RWPE1 (cell line): ENCODE measurements at places on chromosomes 3 and 15.

DNA sequence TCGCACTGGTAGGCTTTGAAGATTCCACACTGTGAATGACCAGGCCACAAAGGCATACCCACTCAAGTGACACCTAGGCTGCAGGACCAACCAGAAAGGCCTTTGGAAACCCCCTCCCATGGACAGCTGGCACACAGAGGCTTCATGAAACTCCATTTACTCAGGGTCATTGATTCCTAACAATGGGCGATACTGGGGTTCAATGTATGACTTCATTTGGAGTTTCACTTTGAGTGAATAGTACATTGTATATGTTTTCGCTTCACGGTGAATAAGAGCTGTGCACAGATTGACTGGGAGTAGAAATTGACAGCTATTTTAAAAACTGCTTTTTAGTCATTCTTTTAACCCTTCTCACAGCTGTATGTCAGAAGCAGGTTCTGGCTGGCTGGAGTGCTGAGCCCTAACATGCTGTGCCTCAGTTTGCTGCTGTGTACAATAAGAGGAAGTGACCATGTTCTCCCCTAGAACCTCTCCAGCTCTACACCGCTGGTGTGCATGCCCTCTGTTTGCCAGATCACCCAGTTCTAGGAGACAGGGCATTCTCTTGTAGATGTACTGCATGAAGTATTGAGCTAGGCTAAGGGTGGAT, 15.4 kb upstream of the CX3CR1 start:
- no peak for DNase-seq

DNA sequence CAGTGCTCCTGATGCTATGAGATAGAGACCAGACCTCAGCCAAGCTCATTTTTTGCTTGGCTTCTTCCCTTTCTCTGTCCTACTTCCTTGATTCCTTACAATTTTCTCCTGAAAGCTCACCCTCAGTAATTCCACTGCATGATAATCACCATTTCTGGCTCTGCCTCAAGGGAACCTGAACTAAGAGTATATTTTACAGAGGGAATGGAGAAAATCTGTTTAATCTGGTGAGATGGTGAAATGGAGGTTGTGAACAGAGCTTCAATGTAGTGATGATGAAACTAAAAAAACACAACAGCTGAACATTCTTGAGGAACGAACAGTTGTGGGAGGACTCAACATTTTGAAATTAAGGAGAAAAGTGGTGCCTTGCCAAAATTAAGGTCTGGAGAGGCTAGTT, 16.3 kb downstream of the HHLA2 start:
- DNase-seq = no peak

GRCh38 chr3:42640129-42640528, 13.4 kb upstream of the ZBTB47 start:
- DNase-seq = no peak

DNA sequence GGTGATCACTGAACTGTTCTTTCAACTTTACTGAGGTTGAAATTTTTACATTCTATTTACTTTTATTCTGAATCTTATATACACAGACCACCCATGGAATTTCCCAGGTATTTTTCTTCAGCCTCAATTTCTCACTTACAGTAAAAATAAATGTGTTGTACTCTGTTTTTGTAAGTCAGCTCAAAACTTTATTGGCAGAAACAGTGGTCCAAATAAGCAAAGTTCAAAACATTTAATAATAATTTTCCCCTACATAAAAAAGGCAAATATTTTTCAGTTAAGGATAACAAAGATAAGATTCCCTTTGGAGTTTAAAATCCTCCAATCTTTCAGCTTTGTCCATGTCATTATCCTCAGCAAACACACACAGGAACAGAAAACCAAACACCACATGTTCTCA, 738.0 kb downstream of the FHIT start:
- DNase-seq = no peak

DNA sequence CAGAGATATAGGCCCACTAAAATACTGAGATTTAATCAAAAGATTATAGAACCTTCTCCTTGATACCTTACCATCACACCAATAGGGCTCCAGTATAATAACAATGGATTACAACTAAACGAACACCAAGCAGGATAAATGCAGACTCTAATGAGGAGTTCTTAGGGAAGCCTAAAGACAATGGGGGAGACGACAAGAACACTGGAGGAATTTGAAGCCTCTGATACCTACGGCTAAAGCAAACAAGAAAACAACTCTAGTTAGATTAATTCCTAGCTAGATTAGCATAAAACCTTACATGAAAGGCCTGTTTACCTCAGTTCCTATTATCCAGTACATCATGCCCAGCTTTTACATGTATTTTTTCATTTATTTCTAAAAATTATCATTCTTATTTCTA, 35.1 kb downstream of the NGLY1 start:
- no peak for DNase-seq

GRCh38 chr3:164351131-164351530, 727.2 kb downstream of the SI start:
- no peak for DNase-seq

- no peak for DNase-seq
Measured at GRCh38 chr3:17874636-17875035, 132.2 kb upstream of the TBC1D5 start.

GRCh38 chr3:77342688-77343087, 302.8 kb downstream of the ROBO2 start:
- no peak for DNase-seq

- no peak for DNase-seq
Measured at GRCh38 chr15:69780374-69780773, 317.3 kb downstream of the TLE3 start.

- no peak for DNase-seq
Measured at GRCh38 chr3:14793126-14793857, 25.5 kb upstream of the FGD5 start.

GRCh38 chr3:64651741-64652241, 36.0 kb downstream of the ADAMTS9 start:
- DNase-seq = no peak

GRCh38 chr15:99450896-99451358, 114.9 kb upstream of the MEF2A start:
- no peak for DNase-seq

GRCh38 chr3:161273589-161274218, 52.6 kb downstream of the NMD3 start:
- no peak for DNase-seq

DNA sequence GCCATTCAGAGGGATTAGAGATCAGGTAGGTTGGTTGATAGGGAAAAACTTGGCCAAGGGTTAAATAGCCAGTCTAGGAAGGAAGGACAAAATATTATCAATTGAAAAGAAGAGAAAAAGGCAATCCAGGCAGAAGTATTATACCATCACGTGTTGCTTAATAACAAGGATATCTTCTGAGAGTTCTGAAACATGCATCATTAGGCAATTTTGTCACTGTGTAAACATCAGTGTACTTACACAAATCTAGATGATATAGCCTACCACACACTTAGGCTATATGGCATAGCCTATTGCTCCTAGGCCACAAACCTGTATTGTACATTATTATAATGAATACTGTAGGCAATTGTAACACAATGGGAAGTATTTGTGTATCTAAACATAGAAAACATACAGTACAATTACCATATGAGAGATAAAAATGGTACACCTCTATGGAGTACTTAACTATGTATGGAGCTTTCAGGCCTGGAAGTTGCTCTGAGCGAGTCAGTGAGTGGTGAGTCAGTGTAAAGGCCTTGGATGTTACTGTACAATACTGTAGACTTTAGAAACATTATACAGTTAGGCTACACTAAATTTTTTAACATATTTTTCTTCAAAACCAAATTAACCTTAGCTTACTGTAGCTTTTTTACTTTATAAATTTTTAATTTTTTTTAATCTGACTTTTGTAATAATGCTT, 2.7 kb downstream of the TEX55 start:
- DNase-seq = peak; percentile 13

DNA sequence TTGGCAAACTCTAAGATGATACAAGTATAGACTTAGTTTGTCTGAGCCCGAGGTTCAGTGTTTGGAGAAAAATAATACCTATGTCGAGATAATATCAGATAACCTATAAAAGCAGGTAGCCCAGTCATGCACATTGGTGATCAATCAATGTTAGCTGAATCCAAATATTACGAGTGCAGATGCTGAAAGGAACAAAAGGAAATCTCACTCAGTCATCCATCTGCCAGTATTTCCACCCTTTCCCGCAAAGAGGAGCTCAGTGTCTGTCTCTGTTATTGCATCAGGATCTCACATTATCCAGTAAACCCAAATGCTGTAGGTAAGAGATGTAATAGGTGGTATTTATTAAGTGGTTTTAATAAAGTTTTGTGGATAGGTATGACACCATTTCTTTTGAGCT, 251.2 kb upstream of the CTDSPL start:
- no peak for DNase-seq

GRCh38 chr15:72599855-72600464, 54.5 kb upstream of the GOLGA6B start:
- DNase-seq = peak; percentile 56

DNA sequence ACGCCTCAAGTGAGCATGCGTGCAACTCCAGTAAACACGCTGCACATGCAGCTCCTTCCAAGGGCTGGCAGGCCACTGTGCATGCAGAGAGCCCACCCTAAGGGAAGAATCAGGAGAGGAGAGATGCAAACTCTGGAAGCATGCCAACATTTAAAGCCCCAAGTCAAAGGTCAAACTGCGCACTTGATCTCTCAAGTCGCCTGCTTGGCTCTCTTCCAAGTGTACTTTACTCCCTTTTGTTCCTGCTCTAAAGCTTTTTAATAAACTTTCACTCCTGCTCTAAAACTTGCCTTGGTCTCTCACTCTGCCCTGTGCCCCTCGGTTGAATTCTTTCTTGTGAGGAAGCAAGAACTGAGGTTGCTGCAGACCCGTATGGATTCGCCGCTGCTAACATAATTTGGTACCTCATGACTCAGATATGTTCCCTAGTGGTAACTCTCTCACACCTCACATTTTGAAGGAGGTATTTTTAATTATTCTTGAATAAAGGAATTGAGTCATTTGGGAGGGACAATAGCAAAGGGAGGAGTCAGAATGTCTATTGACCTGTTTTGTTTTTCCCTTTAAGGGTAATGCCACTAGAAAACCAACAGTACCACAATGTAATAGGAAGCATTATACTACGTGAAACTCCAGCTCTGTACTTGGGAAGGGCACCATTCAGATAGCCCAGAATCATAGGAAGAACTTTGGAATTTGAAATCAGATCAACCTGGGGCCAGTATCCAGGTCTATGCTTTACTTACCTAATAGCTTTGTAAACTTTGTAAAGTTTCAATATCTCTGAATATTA, 19.6 kb upstream of the DGKG start:
- DNase-seq = peak; percentile 34

GRCh38 chr3:195256639-195257453, 14.1 kb downstream of the XXYLT1 start:
- DNase-seq = no peak
